Fibroblast of pulmonary artery (primary cell): ENCODE measurements at places on chromosomes 5 and 9.

DNA sequence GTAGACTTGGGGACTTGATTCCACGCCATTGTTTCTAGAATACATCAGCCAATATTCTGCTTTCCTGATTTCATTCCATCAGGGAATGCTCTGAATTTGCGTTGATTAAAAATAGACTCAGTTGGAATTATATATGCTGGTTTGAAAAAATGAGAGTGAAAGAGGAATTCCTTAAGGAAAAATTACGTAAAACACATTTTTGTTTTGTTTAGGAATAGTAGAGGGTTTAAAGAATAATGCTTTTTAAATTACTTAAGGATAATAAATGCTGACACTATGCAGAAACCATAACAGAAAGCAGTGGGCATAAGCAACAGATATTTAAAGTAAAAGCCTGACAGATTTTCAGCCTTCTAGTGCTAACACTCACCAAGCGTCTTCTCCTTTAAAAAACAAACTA is 235.0 kb downstream of the ADAMTS6 start:
- no peak for DNase-seq

- DNase-seq: peak; percentile 89
Observed at GRCh38 chr9:110655754-110656641, 12.6 kb upstream of the MUSK start.

DNA sequence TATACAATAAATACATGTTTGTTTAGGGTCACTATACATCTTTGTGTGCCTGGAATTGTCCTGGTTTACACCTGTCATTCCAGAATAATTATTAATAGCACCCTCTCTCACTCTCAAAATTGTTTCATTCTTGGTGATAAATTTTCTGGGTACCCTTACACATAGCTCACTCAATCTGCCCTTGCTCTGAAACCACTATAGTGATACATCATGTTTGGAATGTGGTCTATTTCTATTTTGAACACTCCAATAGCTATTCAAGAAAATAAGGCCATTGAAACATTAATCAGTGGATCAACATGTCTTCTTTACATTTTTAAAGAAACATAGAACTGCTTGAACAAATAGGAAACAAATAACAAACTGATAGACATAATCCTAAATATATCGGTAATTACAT is 158.7 kb downstream of the ARRDC3 start:
- no peak for DNase-seq

DNA sequence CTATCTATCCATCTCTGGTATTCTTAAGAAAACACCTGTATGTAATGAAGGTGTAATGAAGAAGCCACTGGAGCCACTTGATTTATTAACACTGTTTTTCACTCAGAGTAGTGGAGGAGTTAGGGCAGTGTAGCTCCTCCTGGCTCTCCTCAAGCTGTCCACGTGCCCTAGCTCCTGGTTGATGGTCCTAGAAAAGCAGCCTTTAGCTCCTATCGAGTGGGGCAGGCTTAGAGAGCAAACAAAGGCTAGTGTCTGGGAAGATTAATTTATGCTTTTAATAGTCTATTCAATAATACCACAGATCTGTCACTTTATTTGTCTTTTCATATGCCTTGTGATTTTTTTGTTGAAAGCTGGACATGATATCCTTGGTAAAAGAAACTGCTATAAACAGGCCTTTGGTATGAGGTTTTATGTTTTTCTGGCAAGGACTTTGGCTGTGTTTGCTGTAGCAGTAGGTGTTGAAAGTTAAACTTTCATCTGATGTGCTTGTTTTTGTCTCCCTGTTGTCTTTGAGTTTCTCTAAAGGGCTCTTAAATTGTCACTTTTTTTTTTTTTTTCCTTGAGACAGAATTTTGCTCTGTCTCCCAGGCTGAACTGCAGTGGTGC is 141.1 kb downstream of the GCNT1 start:
- DNase-seq: no peak

DNA sequence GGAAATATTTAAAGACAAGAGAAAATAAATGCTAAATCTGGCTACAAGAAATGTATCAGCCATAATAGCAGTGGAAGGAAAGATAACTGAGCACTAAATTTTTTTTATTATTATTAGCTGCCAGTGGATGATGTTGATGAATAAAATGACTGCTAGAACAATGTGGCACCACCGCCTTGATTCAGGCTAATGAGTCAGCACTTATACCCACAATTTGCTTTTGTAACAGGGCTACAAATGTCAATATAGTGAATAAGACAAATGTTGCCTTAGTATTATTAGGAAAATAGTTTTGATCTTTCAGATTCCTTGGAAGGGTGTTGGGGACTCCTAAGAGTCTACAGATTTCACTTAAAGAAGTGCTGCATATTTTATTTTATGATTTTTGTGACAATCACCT is 555.2 kb upstream of the GRAMD2B start:
- no peak for DNase-seq

- peak; percentile 74 for DNase-seq
Observed at GRCh38 chr5:149113669-149114068, 27.6 kb upstream of the ABLIM3 start.
